SJSA1 (cell line): ENCODE measurements at places on chromosomes 4 and X.

- peak; percentile 46 for DNase-seq
These were observed 65.9 kb downstream of the FAT1 start for GRCh38 chr4:186657764-186658163.

DNA sequence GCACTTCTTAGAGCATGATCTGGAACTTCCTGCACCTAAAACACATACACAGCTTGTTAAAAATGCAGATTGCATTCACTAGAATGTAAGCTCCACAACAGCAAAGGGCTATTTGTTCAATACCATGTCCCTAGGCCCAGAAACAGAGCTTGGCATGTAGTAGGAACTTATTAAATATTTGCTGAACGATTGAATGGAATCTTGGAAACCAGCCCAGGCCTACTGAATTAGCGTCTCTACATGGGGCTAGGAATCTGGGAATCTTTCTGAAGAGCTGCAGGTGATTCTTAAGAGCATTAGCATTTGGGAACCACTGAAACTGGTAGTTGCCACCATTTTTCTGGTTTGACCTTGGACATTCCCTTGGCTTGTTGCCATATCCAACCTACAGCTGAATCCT is 234.1 kb downstream of the STIM2 start:
- DNase-seq = no peak

DNA sequence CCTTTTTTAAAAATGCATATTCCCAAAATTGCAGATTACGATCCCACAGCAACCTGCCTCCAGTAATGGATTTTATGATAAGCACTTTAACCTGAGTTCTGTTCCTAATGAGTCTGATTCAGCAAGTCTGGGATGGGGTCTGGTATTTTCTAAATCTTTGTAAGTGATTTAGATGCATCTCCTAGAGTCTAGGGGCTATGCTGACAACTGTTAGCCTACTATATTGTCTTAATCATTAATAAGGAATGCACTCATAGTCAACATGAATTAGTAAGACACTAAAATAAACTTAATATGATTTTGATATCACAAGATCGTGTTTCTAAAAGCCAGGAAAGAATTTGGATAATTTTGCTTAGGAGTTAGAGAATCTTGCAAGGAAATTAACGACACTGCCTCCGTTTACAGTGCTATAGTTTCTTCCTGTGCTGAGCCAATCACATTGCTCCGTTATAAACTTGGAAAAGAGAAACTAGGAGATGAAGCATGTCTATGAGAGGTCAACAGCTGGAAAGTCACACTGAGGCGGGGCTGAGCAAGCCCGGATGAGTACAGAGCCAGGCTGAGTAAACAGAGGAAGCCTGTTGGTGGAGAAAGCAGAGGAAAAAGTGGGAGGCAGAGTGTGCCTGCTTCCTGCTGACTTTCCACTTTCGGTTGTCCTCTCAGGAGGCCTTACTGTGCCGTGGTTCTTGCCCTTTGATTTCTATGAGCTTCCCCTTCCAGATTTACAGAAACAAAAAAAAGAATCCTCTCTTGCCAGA is 5.4 kb downstream of the SCARB2 start:
- DNase-seq = peak; percentile 67

DNA sequence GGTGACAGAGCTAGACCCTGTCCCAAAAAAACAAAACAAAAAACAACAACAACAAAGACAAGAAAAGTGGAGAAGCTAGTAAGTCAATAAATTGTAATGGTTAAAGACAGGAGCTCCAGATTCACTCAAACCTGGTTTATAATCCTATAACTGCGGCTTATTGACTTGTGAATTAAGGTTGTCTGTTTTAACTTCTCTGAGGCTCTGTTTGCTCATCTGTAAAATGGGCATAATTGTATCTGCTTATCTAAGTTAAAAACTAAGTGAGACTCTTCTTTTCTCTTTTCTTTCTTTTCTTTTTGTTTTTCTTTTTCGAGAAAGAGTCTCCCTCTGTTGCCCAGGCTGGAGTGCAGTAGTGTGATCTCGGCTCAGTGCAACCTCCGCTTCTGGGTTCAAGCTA is 84.9 kb downstream of the SOWAHB start:
- no peak for DNase-seq

DNA sequence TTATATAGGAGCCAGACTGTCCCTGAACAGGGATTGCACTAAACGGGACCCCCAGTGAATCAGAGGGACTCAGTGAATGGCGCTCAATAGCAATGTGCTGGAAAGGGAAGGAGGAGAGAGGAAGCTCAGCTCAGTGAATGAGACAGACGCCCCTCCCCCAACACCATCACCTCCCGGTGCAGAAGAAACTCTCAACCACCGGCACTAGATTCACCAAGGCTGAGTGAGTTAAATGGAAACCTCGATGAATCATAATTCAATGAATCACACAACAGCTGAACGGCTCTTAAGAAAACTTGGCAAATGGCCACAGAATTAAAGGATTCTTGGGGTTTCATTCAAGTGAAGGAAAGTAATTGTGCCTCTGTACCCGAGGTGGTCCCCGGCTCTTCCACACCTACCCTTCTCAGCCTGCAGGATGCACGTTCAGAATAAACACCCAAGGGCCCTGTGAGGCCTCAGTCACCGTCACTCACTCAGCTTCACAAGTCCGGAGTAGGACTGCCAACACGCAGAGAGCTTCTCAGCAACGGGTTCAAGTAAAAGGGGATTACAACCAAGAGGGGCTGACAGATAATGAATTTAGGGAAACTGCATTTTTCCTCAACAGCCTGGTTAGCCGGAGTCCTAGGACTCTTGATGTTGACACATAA is 29.3 kb downstream of the CRMP1 start:
- peak; percentile 16 for DNase-seq

GRCh38 chrX:50716706-50717105 is 97.3 kb downstream of the SHROOM4 start:
- DNase-seq = no peak

- DNase-seq = no peak
These were observed 16.8 kb downstream of the OCRL start for GRCh38 chrX:129556806-129557315.

DNA sequence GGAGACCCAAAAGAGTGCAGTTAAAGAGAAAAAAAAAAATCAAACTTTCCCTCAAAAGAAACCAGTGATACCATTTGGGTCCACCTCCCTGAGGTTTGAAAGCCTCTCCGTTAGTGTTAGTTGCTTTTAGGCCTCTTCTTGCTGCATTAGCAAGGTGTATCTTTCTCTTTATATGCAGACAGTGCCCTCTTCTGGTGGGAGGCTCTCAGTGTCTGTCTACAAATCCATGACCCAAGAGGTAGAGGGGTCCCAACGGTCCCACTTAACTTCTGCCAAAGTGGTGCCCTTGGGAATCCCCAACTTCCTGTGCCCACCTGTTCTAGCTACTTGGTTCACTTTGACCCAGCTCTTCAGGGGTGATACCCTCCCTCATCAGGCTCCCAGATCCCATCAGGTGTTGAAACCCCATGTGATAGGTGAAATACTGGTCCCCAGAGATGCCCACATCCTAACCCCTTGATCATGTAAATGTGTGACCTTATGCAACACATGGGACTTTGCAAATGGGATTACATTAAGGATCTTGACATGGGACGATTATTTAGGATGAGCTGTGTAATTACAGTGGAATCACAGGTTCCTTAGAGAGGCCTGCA is 63.7 kb upstream of the CD99 start:
- peak; percentile 53 for DNase-seq

DNA sequence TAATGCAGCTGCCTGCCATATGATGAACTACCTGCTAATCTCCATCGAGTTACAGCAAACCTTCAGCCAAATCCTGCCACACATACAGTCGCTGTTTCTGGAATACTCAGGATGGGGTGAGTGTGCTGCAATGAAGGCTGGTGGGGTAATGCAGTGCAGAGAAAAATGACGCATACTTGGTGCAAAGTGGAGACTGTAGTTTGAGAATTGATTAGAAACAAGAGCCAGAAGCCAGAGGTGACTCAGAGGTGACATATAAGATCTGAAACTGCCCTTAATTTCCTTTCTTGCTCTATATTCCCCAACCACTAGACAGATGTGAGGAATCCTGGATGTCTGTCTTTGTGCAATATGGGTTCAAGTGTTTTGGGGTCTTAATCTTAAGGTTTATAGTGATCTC is 22.0 kb downstream of the C4orf54 start:
- DNase-seq = no peak

DNA sequence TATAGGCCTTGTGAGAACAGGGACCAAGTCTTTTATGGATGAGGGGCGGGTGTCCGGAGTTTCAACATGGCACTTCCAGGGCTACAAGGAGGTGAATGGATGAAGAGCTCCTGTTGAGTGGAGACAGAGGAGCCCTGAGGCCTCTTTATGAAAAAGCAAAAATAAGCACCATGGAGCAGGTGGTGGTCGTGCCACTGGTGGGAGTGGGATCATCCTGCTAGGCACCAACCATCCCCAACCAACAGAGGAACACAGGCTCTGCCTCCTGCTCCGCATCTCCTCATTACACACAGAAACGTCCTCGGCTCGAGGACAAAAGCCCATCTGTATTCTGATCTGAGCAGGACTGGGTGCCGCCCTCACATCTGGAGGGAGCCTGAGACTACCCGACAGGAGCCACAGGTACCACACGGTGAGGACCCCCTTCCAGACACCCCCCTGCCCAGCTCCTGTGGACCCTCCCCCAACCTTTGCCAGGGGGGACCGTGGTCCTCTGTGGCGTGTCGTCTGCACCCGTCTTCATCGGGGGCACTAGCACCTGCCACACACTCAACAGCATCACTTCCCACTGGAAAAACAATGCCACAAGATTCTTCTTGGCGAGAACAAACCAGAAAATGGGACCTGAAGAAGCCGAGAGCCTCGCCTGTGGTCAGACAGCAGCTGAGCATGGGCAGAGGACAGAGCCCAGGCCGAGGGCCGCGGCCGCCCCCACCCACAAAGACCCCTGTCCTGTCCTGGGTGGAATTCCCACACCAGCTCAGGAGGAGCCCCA is 3.9 kb upstream of the PDE6B start:
- DNase-seq = no peak

GRCh38 chrX:54470054-54470760 is 25.8 kb downstream of the FGD1 start:
- no peak for DNase-seq

- DNase-seq = no peak
These were observed 165.0 kb downstream of the FHIP1A start for GRCh38 chr4:151573945-151574344.

GRCh38 chrX:122439831-122440230 is 744.2 kb upstream of the GRIA3 start:
- DNase-seq = no peak

GRCh38 chr4:8216443-8217245 is 17.6 kb downstream of the SH3TC1 start:
- no peak for DNase-seq

DNA sequence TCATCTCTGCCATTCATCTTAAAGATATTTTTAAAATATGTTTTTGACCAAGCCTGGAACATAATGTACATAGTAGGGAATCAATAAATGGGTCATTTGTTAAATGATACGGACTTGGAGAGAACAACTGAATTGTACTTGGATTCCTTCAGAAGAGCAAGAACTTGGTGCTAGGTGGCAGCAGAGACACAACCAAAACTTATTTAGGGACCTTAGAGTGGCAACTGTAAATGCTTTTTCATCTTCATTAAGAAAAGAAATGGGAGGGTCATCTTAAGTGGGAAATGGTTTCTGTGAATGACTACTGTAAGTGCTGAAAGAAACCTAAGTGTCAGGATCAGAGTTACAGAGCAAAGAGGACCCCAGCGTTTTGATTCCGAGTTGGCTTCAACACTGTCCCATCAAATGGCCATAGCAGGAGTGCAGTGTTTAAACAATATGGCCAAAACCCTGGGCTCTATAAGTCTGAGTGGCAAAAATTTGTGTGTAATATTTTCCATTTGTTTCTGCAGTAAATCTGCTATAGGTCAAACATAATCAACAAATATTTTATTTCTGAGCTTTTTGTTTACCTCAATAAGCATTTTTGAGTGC is 213.6 kb downstream of the PALLD start:
- no peak for DNase-seq

DNA sequence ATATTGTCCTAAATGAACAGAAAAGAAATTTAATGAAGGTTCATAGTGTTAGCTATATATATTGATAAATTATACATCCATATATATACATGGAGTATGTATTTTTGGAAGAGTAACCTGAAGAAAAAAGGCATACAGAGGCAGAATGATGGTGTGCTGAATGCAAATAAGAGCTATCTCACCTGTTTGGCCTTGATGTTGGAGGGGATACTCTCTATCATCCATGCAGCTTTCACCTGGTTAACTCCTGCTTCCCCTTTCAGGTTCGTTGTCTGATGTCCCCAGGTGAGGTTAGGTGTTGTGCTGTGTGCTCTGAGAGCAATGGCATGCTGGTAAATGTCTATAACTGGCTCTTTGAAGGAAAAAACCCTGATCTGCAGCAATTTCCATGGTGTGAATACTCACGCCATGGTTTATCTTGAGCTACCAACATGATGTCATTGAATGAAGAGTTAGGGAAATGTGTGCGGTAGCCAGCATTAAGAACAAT is 31.8 kb upstream of the SPP1 start:
- DNase-seq = no peak

DNA sequence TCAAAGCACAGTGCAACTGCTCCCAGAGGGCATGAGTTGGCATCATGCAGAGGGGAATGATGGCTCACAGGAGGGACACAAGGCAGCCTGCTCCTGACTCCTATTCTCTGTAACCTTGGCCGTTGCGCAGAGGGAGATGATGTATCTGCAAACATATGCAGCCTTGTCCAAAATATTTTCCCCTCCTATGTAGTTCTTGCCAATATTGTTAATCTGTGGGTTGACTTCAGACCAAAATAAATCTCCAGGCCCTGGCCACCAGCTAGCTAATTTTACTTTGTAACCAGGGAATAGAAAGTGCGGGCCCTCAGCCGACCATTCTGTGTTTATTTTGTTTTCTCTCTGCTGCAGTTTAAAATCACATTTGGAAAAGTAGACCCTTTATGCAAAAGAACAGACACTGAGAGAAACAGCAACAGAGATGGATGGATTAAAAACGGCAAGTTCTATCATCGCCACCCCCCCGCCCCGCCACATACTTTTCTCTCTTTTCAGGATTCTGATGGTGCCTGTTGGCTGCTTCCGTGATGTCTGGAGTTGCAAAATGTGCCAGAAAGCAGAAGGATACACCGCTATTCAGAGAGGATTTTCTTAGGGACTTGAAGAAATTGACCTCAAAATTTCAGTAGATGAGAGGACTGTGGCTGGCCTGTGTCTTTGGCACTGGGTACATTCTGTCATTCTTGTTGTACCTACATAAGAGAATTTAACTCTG is 185.3 kb upstream of the BCOR start:
- DNase-seq = no peak

DNA sequence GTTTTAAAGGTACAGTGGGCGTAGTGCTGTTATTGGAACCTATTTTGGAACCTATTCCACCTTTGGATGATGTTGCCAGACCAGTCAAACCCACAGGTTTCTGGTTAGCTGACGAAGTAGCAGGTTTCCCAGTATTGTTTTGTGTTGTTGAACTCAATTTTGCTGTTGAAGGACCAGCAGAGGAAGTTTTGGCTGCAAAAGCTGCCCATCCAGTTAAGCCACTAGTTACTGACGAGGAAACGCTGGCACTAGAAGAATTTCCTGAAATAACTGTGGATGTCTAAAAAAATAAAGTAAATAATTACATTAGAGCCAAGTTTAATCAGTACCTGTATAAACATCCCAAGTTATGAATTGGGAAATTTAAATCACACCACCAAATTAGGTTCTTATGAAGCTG is 25.5 kb downstream of the INTS12 start:
- no peak for DNase-seq
